SK-N-SH (cell line): ENCODE measurements at places on chromosomes 1 and 21.

DNA sequence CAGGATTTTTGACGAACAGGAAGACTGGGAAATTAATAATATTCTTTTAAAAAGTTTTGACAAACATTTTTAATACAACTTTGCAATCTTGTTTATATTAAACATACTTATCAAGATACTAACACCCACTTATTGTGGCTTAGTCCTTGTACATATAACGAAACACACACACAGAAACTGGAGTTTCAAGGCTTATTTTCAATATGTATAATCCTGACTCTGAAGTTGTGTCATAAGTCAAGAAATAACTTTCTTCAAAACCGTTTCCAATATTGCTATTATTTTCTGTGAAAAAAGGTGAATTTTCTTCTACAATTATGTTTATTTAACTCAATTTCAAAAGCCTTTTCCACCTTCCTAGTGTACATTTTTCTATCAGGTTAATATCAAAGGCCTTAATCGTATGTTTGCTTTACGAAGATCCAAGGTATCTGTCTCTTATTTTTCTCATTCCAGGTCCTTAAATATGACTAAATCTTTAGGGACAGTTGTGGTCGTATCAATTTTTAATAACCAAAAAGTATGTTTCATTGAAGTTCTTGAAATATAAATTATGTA is 1.8 kb downstream of the CDKN2C start:
- no peak for DNase-seq

- DNase-seq = no peak
These were observed 11.5 kb downstream of the TMPRSS3 start for GRCh38 chr21:42384156-42384945.

DNA sequence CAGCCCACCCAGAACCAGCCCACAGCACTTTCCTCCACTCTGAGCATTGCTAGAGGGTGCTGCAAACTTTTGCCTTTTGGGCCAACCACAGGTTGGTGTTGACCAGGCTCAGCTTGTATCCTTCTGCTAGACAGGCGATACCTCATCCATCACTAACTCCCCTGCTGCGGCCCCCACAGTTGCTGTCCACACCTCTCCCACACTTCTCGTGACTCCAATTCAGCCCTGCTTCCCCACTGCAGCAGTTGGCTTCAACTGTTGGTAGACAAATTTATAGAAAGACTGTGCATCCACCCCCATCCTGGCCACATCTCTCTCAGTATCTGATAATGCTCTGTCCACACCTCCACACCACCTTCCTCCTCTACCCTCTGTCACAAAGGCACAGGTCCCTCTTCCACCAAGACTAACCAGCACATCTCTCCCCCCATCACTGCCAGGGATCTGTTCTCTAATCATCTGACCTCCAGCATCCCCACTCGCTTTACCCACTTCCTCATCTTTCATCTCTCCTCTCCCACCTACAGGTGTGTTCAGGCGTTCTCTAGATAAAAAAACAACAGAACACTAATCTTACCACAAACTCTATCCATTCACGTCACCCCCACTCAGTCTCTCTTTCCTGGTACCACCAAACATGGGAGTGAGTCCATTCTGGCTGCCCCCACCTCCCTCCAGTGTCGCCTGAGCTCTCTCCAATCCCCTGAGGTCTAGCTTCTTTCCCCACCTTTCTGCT is 15.8 kb upstream of the SLC25A44 start:
- DNase-seq = no peak

GRCh38 chr1:209885403-209886218 is 52.4 kb upstream of the SYT14 start:
- DNase-seq = no peak

DNA sequence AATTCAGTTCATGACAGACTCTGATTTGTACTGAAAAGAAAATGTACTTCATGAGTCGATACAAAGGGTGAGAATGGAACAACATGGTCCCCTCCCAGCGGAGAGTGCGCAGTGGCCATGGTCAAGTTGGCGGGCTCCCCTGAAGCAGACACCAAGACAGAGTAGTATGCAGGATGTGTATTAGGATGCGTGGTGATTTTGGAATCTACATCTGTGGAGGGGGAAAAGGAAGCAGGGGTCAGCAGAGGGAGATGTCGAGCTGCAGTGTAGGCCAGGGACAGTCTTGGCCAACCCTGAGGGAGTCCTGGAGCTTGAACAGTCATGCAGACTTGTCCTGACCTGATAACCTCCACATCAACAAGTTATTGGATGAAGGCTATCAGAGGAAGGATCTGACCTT is 481.0 kb downstream of the OMA1 start:
- DNase-seq = peak; percentile 37

- no peak for DNase-seq
These were observed 33.2 kb upstream of the CXADR start for GRCh38 chr21:17479606-17480005.

GRCh38 chr1:208231881-208232661 is 12.1 kb downstream of the PLXNA2 start:
- peak; percentile 58 for DNase-seq

DNA sequence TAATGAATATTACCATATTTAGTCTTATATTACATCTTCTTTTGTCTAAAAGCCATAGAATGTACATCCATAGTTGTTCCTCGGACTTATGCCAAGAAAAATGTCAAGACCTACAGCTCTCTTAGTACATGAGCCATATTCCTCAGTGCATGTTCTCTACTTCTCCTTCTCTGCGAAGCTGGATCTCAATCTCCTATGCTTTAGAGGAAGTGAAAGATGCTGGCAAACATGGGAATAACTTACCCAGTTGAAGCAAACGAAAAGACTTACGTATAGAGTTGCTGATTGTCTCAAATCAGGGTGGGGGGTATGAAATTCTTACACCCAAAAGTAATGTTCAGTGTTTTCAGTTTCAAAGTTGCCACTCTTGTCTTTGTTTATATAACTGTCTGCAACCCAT is 32.7 kb downstream of the OR13G1 start:
- no peak for DNase-seq

DNA sequence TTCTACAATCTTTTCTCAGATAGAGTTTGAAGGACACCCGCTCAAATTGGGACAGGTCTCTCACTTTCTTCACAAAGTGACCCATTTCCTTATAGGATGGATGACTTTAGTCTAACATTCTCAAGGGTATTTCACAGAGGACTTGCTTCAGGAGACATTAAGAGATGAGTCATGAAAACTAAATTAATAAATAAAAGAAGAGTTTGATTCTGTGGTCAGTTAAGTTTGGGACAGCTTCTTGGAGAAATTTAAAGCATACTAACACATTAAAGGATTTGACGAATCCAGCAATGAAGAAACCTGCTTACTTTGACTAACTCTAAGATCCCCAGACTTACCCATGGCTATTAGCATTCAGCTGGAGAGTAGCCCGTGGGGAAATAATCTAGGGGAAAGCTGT is 95.6 kb upstream of the RAB3GAP2 start:
- no peak for DNase-seq

DNA sequence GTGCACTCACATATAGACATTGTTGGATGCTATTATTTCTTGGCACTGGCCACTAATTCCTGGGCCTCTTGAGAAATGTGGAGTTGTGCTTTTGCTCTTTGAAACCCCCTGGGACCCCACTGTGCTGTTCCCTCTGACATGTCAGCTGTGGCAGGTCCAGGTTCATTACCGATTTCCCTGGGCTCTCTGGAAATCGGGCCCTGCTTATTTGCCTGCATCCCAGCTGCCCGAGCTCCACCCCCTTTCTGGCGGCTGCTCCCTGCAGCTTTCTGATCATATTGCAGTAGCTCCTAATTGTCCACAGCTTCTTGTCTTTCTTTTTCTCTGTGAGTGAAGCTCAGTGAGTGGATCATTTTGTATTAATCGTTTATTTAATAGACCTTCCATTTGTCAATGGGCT is 183.7 kb upstream of the FAM78B start:
- DNase-seq = peak; percentile 72

GRCh38 chr1:233364695-233365539 is 37.4 kb downstream of the MAP3K21 start:
- DNase-seq = peak; percentile 34

GRCh38 chr1:5950994-5951785 is 41.0 kb downstream of the NPHP4 start:
- no peak for DNase-seq

GRCh38 chr1:233945573-233945972 is 41.1 kb downstream of the SLC35F3 start:
- DNase-seq = no peak

GRCh38 chr1:26839339-26839722 is 12.8 kb downstream of the ZDHHC18 start:
- no peak for DNase-seq

DNA sequence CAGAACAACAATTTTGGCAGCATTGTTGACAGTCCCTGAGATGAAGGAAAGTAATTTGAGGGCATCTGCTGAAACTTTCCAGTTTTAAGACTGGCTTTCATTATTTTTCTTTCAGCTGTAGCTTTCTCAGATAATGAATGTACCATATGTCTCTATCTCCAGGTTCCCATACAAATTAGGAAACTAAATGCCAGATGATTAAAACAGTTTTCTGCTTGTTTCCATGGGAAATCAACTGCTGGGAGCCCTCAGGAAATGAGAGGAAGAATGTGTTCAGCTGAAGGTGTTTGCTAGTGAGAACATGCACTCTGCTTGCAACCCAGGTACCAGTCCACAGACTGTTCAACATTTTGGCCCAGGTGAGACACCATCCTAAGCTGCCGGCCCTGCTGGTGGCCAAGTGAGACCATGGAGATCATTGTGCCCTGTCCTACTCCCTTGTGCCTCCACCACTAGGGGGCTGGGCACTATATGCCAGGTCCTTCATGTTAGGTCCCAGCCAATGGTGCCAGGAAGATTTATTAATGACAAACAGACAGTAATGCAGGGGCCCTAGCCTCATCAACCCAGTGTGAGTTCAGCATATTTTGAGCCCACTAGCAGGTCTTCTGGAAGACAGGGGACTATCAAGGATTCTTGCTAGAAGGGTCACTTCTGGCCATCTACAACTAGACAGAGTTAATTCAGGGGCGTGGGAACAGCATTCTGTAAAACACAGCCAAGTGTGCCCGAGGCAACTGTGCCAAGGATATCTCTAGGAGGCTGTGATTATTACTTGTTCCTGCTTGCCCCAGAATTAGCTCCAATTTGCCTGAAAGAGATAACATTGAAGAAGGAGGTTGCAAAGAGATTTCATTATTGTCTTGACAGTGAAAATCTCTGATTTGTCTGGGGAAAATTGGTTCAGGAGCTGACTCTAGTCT is 17.0 kb upstream of the LRRC8C start:
- peak; percentile 63 for DNase-seq

- no peak for DNase-seq
These were observed 4.0 kb upstream of the RCAN3 start for GRCh38 chr1:24498589-24498988.

GRCh38 chr1:34746785-34747637 is 7.8 kb upstream of the GJB5 start:
- DNase-seq = no peak

GRCh38 chr1:31793086-31793485 is 22.7 kb downstream of the SPOCD1 start:
- no peak for DNase-seq

- no peak for DNase-seq
These were observed 168.3 kb downstream of the RHOU start for GRCh38 chr1:228903434-228904071.

GRCh38 chr1:7378346-7379130 is 392.6 kb upstream of the VAMP3 start:
- DNase-seq = no peak

DNA sequence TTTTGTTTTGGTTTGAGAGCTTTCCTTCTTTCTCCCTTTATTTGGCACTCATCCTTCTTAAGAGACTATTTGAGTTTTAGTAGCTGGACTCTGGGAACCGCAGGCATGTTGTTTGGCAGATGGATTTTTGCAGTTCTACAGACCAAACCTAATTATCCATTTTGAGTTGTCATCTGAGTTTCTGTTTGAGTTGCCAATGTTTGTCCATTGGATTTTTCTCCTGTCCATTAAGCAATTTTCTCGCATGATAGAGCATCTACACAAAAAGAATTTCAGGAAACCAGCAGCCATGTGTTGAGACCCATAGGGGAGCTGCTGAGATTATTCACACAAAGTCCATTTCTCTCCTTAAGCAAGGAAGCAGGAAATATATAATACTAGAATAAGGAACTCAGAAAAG is 17.2 kb upstream of the CXADR start:
- DNase-seq = no peak

- peak; percentile 91 for DNase-seq
These were observed 116.8 kb downstream of the CASZ1 start for GRCh38 chr1:10679496-10680220.

DNA sequence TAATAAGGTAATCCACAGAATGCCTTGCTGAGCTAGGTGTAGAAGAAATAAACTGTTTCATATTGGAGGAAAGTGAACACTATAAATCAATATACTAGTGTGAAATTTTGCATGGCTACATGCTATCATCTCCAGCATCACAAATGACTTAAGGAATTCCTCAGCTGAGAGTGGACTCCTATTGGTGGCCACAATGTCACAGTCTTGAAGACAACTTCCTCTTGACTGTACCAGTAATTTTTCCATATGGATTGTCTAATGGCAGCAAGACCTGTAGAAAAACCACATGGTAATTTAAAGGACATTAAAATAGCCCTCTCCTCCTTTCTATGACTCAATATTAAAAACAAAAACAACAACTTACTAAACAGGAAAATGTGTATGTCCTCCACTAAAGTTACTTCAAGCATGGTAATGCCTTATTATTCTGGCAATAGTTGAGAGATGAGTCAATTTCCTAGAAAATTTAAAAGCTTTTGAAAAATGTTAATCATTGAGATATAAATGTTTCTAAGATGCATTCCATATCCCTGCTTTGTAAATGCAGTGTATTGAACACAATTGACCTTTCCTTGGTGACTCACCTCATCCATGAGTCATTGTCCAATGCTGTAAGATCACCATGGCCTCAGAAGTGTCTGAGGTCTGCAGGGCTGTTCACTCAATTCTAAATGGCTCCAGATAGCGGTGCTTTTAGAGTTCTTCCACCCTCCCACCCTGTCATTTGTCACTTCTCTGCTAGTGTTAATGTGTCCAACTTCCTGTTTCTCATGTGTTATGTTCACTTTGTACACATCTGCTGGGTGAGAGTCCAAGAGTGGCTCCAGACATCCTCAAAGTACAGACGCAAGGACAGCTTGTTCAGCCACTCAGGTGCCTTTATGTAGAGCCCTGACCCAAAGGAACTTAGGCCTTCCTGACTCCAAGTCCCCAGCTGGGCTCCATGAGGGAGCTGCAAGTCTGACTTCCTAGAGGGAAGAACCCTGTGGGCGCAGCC is 32.8 kb upstream of the DNASE2B start:
- DNase-seq = no peak

GRCh38 chr1:63867429-63868176 is 93.8 kb downstream of the ROR1 start:
- DNase-seq = no peak

GRCh38 chr1:203805689-203806088 is 10.3 kb downstream of the ZBED6 start:
- no peak for DNase-seq
